ENCODE measurements at places on chromosomes 3 and 15.

GRCh38 chr3:8110966-8111798 lies 390.4 kb upstream of the LMCD1 start:
- peak; percentile 76 for DNase-seq

- DNase-seq: no peak
Observed at GRCh38 chr15:58497046-58497785, 65.4 kb downstream of the LIPC start.

GRCh38 chr3:118187221-118187620 lies 847.4 kb downstream of the IGSF11 start:
- no peak for DNase-seq

- DNase-seq: peak; percentile 47
Observed at GRCh38 chr3:106208967-106209366, 340.2 kb upstream of the CBLB start.

DNA sequence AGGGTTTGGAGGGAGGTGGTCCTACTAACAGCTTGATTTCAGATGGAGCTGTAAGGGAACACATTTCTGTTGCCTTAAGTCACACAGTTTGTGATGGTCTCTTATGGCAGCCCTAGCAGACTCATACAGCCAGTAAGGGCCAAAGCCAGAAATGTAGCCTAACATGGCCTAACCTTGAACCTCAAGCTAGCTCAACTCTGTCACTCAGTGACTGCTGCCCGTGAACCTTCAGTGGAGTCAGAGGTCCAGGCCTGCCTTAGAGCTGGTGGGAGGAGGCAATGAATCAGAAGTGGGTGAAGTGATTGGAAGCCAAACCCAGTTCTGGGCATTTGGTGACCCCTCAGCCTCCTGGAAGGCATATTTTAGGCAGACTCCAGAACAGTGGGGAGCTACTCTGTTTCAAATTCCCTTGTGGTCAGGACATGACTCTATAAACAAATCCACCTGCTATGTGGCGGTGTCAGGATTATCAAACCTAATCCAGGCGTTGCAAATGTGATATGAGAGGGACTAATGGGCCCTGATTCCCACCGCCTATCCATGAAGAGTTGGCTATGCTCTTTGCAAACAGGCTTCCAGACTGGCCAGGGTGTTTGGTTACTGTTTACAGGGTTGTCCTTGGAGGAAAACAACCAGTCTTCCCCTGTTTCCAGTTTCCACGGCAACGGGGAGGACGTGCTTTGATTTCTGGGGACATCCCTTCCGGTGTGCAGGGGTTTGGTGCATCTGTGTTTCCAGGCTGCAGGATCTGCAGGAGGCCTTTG lies 105.9 kb upstream of the AGBL1 start:
- DNase-seq: no peak

DNA sequence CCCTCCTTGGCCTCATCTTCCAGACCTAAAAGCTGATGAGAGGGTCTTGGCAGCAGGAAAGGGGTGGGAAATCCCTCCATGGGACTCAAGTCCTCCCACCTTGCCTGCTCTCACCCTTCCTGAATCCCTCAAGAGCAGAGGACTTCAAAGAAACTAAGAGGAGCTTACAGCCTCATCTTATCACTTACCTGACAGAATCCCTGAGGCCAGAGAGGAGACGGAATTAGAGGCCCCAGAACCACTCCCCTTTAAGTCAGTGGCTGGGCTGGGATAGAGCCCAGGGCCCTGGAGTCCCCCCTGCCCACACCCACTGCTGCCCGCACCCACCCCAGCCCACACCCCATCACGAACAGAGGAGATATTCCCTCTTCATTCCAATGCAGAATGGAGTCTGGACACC lies 15.2 kb downstream of the LOXL1 start:
- DNase-seq: no peak

- DNase-seq: no peak
Observed at GRCh38 chr15:101103598-101103997, 148.2 kb downstream of the CHSY1 start.

GRCh38 chr15:82549199-82549665 lies 9.0 kb upstream of the RPS17 start:
- DNase-seq: no peak

DNA sequence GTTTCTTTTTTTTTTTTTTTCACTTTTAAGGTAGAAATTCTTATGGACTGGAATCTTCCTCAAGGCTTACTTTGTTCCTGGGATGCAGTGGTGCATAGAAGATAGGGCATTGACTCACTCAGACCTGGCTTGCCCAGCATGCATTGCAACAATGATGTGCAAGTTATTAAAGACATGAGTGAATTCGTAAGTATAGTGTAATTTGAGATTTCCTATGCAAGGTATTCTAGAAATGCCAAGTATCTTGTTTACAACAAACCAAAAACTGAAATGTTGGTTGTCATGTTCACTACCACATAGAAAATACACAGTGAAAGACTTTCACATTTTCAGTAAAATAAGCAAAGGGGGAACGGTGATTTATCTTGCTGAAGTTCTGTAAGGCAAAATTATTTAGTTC lies 56.5 kb upstream of the FNDC3B start:
- DNase-seq: peak; percentile 61

GRCh38 chr3:44680921-44681455 lies 31.5 kb upstream of the ZNF502 start:
- DNase-seq: no peak

GRCh38 chr3:27730774-27731659 lies 8.9 kb upstream of the EOMES start:
- no peak for DNase-seq

DNA sequence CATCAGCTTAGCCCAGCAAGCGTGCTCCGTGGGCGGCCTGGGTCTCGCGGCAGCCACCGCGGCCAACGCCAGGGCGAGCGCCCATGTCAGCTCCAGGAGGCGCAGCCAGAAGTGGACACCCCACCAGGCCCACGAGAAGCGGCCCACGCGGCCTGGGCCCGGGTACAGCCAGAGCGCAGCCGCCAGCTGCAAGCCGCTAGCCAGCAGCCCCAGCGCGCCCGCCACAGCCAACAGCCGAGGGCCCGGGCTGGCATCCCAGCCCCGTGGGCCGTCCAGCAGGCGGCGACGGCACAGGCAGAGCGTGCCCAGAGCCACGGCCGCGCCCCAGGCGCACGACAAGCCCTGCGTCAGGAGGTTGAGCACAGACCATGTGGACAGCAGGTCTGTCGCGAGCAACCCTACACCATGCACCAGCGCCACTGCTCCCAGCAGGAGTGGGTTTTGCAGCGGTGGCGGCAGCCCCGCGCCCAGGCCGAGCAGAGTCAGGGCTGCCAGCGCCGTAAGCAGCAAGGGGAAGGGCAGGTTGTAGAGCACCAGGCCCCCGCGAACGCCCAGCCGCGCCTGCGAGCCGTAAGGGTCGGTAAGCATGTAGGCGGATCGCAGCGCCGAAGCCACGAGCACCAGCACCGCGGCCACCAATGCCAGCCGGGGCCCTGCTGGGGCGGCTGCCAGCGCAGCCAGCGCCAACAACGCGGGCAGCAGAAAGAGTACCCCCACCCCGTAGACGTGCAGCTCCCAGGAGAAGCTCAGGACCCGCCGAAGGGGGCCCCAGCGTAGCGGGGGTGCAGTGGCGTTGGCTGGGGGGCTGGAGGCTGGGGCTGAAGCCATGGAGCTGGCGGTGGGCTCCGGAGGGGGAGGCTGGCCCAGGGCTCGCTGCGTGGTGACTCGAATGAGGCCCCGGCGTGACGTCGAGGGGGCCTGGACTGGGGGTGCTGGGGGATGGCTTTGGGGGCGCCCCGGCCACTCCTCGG lies 4.9 kb downstream of the PRRT3 start:
- peak; percentile 47 for DNase-seq

- no peak for DNase-seq
Observed at GRCh38 chr3:149374391-149374790, 3.1 kb downstream of the TM4SF1 start.

GRCh38 chr15:58696738-58697137 lies 52.8 kb downstream of the ADAM10 start:
- no peak for DNase-seq

GRCh38 chr3:172189987-172190603 lies 150.7 kb downstream of the FNDC3B start:
- peak; percentile 41 for DNase-seq

GRCh38 chr3:42526616-42527367 lies 24.3 kb downstream of the VIPR1 start:
- no peak for DNase-seq

DNA sequence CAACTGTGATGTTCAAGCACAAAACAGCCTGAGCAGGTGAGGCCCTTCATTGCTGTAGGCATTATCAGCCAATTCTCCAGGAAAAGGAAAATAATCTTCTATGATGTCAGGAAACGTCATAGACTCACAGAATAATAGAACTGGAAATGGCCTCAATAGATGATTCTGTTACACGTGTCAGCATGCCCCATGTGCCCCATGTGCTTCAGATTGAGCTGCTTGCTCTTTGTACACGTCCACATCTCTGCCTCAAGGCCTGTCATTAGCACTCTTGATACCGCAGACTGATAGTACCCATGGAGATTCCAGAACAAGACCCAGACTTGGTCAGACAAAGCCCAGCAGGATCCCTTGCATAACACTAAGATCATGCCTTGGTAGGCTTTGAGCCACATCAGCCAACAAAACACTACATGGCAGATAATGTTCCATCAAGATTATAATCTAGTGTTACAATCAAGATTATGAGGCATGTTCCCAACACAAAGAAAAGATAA lies 95.9 kb downstream of the MEIS2 start:
- DNase-seq: no peak

DNA sequence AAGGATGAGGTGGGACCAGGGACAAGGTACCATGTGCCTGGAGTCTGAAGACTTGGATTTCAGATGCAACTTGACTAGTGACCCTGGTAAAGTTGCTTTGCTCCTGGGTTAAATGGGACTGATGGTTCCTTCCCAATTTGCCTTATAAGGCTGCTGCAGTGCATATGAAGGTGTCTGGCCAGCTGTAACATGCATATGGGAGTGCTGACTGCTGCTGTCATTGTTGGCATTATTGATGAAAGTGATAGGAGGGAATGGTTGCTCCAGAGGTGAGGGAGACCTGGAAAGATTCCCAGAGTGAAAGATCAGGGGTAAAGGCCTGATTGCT lies 20.5 kb downstream of the CYP8B1 start:
- no peak for DNase-seq

DNA sequence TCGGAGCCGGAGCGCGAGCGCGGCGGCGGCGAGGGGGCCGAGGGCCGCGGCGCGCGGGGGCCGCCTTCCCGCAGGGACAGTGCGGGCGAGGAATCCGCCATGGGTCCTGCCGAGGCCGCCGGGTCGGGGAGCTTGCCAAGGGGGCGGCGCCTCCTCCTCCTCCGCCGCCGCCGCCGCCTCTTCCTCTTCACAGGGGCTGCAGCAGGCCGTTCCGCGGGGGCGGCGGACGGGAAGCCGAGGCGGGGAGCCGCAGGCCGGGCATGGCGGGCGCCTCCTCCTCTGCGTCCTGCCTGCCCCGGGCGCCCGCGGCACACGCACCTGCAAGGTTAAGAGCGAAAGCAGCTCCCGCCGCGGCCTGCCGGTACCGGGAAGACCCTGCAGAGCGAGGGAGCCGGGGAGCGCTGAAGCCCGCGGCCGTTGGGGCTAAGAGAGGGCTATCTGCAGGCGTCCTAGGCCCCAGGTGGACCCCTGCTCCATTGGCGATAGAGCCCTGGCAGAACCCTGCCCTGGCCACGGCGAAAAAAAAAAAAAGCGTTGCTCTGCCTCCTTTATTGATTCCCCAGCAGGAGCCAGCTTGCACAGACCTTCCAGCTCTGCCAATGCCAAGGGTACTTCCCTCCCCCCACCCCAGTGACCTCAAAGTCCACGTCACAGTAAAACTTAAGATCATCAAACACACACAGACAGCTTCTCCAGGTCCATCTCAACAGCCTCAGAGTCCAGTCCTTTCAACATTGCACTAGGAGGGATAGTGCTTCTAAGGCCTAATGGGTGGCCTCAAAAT lies at the start of gene LYSMD2:
Gene LYSMD2 (minus strand): TSS at position 134 of the 784 bp plus-strand sequence. CDS start 33 bp downstream, at position 101.
- peak; percentile 54 for DNase-seq

GRCh38 chr15:59694779-59695178 lies 5.7 kb upstream of the BNIP2 start:
- DNase-seq: no peak

DNA sequence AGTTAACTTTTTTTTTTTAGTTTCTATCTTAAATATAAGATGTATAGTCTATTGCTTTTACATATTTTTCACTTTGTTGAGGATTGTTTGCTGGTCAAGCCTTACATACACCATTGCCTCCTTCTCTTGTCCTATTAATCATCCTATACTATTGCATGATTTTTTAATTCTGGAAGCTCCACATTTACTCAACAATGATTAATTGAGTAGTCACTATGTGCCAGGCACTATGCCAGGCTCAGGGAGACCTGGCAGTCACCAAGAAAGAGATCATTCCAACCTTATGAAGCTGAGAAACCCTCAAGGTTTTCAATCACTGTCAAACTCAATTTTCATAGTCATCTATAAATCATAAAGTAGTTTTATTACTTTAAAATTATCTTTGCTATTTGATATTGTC lies 626.2 kb downstream of the IGSF11 start:
- no peak for DNase-seq

GRCh38 chr3:30443756-30444673 lies 162.4 kb upstream of the TGFBR2 start:
- peak; percentile 95 for DNase-seq

GRCh38 chr3:9068051-9068450 lies 104.8 kb upstream of the RAD18 start:
- DNase-seq: no peak

- no peak for DNase-seq
Observed at GRCh38 chr3:133083395-133083794, 45.2 kb downstream of the TMEM108 start.

DNA sequence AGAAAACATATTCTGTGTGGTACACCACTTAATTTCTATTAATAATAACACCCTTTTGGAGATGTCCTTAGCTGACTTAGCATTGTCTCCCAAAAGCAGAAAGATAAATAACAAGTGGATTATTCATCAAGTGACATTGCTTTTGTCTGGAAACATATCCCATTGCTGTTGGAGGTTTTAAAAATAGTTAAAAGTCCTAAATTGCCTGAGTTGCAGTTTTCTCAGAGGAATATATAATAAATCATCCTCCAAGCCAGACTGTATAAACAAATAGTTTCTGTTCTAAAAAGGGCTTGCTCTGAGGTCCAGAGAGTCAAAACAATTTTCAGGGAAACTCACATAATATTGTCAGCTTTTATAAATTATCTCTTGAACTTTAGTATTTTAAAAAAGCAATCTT lies 60.4 kb upstream of the CD96 start:
- peak; percentile 47 for DNase-seq

GRCh38 chr3:108102420-108103039 lies 11.7 kb upstream of the CD47 start:
- DNase-seq: no peak

- no peak for DNase-seq
Observed at GRCh38 chr3:4711680-4711992, 218.5 kb downstream of the ITPR1 start.

DNA sequence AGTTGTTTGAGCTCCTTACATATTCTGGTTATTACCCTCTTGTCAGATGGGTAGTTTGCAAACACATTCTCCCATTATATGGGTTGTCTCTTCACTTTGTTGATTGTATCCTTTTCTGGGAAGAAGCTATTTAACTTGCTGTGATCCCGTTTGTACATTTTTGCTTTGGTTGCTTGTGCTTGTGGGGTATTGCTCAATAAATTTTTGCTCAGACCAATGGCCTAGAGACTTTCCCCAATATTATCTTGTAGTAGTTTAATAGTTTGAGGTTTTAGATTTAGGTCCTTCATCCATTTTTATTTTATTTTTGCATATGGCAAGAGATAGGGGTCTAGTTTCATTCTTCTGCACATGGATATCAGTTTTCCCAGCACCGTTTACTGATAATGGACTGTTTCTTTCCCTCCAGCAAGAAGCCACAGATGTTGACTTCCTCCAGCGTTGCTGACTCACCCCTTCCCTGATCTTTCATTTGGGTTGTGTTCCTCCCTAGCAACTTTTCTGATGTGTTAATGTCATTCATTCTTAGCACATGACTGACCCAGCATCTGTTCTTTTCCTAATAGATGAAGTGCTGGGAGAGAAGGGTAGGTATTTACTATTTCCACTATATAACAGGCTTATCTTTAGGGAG lies 166.7 kb upstream of the SGO1 start:
- DNase-seq: no peak
